ENCODE measurements at places on chromosomes 12 and 14.

DNA sequence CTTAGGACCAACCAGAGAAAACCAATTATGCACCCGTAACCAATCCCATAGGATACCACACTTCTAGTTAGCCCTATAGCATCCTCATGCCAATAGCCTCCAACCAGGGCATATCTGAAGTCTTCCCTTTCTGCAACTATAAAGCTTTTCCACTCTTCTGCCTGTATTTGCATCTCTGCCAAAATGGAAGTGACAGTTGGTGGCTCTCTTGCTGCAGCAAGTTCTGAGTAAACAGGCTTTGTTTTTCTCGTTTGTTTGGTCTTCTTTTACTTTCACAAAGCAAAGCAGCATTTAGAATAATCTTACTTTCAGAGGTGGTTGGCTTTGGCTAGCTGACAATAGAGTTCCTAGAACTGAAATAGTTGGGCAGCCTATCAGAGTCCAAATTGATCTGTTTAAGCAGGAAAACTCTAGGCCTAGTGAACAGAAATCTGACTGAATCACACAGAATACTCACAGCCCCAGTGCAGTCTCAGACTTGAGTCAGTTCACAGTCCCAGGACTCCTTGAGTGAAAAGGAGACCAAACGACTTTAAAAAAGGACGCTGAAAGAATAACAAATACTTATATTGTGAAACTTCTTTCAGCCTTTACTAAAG, 1029.7 kb upstream of the LRFN5 start:
- no peak for DNase-seq

DNA sequence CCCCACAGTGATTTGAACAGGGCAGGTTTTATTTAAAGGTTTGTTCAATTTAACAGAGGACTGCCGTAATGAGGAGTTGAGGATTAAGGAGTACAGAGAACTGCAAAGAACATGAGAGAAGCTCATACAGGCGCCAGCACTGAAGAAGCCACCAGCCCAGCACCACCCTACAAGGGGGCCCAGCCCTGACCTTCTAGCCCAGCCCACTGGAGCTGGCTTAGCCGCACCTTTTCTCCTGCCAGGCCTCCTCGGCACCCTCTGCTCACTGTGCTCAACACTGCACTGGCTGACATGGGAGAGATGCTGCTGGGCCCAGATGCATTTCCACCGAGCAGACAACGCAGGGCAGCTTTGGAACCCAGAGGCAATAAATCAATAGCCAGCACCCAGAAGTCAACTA, 36.5 kb upstream of the SFSWAP start:
- DNase-seq: no peak

DNA sequence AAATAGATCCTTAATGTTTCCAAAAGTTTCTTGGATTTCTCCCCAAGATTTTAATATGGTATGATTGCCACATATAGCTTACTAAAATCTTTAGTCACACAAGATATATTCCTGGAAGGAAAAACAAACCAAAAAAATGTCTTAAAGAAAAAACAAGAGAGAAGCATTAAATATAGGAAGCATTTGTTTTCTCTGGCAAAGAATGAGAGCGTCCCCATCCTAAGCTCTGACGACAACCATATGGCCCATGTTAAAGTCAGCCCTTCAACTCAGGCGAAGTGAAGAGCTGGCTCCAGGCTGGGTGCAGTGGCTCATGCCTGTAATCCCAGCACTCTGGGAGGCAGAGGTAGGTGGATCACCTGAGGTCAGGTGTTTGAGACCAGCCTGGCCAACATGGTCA, 35.6 kb downstream of the GCH1 start:
- DNase-seq: no peak

DNA sequence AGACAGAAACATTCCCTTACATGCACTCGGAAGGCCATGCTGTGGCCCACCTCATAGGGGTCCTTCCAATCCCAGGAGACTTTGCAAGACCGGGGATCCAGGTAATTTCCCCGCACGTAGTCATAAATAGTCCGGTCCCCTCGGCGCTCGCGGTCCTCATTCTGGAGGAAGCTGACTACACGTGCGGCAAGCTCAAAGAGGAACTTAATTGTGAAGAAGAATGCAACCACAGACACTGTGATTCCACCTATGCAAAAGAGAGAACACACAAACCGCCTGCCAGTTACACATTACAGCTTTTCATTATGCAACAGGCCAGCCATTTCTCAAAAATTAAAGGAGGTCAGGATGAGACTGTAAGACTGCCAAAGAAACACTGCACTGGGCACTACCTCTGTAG, 28.4 kb downstream of the AREL1 start:
- no peak for DNase-seq

DNA sequence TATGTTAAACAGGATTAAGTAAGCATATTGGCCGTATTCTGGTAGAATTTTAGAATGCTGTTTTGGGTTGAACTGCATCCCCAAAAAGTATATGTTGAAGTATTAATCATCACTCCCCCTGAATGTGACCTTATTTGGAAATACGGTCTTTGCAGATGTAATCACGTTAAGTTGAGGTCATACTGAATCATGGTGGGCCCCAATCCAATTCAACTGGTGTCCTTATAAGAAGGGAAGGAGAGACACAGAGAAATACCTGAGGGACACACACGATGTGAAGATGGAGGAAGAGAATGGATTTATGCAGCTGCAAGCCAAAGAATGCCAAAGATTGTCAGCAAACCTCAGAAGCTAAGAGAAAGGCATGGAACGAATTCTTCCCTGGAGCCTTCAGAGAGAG, 268.6 kb downstream of the ITPR2 start:
- no peak for DNase-seq

GRCh38 chr12:78865516-78865915, 942 bp downstream of the SYT1 start:
- DNase-seq: no peak

GRCh38 chr12:84075991-84076390, 836.6 kb downstream of the SLC6A15 start:
- no peak for DNase-seq

DNA sequence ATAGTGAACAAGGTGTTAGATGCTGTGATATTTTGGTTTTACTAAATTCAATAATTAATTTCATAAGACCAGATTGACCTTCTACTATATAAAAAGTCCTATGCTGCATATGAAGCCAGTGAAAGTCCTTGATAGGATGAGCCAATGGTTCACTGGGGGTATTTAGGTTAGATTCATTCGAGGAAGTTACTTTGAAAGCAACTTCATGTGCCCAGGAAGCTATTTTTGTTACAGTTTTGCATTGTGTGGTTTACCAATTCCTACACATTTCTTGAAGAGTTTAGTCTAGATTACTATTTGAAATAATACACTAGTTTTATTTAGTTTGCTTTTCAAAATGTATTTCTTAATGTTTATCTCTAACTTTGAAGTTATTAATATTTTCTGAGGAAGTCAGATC, 58.5 kb upstream of the RMST start:
- no peak for DNase-seq

GRCh38 chr12:3251691-3252090, 174.5 kb downstream of the TSPAN9 start:
- no peak for DNase-seq

DNA sequence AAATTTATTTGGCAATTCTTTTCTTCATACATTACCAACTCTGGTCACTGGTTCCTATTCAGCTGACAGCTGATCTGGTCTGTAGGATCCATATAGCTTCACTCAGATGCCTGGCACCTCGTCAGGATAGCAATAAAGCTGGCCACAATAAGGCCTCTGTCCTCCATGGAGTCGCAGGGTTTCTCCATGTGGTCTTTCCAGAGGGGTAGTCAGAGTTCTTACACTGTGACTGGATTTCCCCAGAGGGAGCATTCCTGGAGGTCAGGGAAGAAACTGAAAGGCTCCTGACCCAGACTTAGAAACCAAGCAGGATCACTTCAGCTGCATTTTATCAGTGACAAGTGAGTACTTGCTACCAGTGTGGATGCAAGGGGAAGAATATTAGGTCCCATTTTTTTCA, 34.9 kb upstream of the SIX1 start:
- no peak for DNase-seq

DNA sequence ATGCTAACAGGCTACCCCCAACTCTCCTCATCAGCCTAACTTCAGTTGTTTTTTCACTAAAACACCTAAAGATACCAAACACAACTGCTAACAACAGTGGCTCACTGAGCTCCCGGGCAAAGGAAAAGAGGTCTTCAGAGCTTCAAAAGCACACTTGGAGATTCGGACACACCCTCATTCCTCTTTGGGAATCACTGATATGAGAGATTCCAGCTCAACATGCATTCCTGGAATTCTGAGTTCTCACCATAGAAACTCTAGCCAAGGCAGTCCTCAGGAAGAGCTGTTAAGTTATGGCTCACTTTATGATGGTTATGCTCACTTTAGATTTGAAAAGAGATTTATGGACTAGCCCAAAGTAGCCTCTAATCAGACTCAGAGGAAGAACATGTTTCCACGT, 40.1 kb downstream of the STXBP6 start:
- DNase-seq: no peak

All from activated gamma-delta T cell treated with Interleukin-2 at 50 U/mL for 16 hours (primary cell).